Activated CD8-positive, alpha-beta memory T cell treated with anti-CD3 and anti-CD28 coated beads for 1 hour (primary cell): ENCODE measurements at places on chromosomes 7 and 10.

DNA sequence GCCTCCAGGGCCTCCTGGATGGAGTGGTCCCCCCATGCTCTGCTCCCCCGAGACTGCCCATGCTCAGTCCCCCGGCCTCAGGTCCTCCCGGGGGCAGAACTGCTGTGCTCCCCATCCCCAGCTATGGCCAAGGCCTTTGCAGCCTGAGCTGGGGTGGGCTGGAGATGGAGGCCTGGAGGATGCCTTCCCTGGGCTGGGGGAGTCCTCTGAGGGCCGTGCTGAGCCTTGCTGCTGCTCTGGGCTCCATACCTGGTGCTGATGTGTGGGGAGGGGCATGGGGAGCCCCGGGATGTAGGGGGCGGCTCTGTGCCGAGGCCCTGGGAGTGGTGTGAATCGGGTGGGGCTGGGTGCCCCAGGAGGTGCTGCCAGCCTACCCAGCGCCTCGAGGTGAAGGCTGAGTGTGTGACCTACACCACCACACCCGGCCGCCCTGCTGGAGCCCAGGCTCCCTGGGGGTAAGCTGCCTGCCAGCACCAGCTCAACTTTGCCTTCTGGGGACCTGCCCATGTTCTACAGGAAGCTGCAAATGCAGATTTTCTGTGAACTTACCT lies 109.5 kb downstream of the UNCX start:
- no peak for DNase-seq

DNA sequence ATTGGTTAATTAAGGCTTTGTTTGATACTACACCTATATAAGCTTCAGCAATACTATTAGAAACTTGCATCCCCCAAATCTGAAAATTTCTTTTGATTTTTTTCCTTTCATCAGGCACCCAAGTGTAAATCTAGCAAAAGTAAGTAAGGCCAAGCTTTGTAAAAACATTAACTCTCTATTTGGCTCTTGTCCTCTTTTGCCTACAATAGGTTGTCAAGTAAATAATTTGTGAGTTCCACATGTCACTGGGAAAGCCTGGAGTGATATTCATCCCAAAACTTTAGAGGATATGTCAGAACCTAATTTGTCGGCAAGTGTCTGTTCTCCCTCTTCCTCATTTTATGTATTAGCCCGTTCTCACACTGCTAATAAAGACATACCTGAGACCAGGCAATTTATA lies 492.4 kb downstream of the IPMK start:
- no peak for DNase-seq

GRCh38 chr7:13307040-13307439 lies 619.6 kb downstream of the ARL4A start:
- no peak for DNase-seq

- DNase-seq = no peak
Observed at GRCh38 chr7:49660976-49661375, 112.5 kb upstream of the VWC2 start.

DNA sequence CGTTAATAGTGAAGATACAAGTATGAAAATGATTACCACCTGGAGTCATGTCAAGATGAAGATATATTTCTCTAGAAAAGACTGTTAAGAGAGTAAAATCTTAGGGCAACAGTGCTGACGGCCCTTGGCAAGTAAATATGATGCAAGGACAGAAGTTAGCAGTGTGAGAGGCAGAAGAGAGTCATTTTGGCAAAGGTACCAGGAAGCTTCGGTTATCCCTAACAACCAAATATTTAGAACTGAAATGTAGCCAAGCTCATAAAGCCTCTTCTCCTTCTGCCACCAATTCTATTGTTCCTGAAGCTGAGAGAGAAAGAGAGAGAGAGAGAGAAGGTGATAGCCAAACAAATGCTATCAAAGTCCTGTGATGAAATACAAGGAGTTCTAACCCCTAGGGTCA lies 109.6 kb downstream of the MACC1 start:
- DNase-seq = no peak

DNA sequence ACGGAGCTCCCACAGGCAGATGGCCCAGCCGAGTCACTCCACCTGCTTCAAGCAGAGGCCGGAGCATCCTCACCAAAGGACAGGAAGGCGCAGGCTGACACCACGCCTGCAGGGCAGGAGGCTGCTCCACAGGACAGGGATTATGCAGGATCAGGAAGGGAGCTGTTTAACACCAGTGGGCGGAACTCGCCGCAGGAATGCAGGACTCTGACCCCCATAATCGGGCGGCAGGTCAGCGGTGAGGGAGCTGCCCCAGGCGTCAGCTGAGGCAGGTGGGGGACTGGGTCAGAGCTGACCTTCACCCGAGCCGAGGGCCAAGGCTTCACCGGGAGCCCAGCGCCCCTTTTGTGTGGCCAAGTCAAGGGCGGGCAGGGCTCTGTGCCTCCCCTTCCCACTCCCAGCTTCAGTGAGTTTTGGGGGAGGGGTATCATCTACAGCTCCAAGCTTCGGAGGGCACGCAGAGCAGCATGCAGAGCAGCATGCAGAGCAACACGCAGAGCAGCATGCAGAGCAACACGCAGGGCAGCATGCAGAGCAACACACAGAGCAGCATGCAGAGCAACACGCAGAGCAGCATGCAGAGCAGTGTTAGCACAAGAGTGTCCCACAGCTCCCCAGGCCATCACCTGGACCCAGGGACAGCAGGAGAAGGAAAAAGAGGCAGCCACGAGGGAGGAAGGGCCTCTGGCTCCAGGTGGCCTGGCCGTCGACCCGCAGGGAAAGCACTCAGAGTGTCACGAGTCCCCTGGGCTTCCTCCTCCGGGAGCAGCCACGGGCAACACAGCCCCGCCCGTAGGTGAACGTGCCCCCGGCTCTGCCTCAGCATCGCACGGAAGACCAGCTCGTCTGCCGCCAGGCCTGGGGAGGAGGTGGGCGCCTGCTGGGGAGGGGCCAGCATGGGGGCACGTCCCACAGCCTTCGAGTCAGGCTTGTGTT lies 151.7 kb upstream of the PPP2R2D start:
- no peak for DNase-seq

GRCh38 chr10:131099028-131099726 lies 212.3 kb downstream of the TCERG1L start:
- DNase-seq = no peak

DNA sequence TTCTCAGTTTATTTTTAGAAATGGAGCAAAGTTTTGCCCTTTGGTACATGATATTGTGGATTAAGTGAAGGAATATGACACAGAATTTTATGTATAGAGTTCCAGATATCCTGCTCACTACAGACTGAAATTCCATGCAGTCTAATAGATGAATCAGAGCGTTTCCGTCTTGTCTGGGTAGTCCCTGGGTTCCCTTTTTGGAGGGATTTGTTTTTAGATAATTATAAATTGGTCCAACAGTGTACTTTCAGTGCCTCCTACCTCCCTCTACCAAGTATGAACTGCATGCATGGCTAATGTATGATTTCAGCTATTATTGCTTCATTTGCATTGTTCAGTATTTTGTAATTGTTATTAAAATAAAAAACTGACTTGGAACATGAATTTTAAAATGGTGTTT lies 74.4 kb downstream of the SEPTIN7 start:
- no peak for DNase-seq

- peak; percentile 5 for DNase-seq
Observed at GRCh38 chr7:106812027-106812643, 52.9 kb upstream of the PIK3CG start.

- no peak for DNase-seq
Observed at GRCh38 chr10:35391153-35391953, 55.0 kb downstream of the CCNY start.

DNA sequence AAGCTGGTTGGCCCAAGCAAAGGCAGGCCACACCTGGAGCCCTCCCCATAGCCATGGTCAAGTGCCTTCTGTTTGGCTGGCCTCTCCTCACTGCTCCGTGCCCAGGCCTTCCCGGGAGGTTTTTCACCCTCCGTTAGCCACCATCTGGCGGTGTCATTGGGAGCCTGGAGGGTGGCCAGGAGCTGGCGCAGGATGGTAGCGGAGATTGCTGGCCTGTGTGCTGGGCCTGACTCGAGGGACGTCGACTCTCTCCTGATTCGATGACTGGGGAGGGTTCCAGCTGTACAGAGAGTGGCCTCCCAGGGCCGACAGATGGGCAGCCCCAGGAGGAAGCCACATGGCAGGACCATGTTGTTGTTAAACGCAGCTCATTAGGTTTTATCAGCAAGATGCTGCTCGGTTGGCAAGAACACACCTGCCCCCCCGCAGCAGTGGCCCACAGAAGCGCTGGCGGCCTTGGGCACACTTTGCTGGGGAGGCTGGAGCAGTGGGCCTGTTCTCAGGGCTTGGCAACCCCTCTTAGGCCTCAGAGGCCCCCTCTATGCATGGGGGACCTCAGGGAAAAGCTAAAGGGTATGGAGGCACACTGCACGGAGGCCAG lies 64.0 kb upstream of the CACUL1 start:
- no peak for DNase-seq

DNA sequence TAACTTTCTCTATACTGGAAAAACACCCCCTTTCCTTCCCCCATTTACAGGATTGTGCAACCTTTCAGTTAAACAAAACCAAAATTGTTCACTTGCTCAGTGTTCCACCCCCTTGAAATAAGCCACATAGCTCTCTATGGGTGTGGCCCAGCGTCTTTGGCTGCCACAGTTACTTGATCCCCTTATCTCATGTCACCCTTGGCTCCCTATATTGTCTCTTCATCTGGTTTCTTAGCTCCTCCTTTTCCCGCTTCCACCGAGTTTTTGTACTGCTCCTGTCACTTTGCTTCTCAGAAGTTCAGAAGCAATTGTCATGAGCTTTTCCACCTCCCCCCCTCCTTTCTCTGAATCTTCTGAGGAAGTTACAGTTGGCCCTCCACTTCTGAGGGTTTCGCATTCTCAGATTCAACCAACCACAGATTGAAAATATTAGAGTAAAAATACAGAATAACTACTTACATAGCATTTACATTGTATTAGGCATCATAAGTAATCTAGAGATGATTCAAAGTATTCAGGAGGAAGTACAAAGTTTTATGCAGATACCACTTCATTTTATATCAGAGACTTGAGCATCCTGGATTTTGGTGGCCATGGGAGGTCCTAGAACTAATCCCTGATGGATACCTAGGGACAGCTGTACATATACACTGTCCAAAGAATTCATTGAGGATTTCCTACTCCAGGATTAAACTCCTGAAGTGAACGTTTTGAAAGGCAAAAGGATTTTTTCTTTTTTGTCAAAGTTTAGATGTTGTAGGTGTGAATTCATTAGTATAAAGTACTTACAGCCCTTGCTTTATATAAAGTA lies 60.4 kb downstream of the ADD3 start:
- no peak for DNase-seq

DNA sequence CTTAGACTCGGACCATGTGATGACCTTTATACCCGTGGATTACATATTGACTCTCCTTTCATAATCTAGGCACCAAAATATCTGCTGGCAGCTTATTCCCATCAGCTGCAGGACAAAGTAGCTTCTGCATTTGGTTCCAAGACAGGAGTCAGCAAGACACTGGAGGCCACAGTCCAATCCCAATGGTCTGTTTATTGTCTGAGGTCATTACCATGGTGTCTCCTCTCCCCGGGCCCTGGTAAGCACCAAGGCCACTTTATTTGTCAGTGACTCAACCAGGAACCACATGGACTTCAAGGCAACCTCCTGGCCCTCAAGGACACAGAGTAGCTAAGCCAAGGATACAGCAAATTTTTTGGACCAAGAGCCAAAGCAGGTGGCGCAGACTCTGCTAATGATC lies 36.1 kb downstream of the KCNMA1 start:
- no peak for DNase-seq

DNA sequence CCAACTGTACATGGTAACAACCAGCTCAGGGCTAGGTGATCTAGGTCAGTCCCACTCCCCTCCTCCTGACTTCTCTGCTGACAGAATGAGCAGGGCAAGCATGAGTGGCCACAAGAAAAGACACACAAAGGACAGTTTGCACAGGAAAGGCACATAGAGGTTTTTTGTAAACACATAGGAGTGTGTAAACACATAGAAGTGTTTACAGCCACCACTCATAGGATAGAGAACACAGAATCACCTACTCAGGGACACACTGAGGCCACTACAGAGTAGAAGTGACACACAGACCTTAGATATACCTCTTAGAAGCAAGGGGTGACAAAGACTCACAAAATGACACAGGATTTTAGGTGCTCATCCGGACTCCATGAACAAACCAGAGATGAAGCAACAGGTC lies 19.0 kb downstream of the NUDCD3 start:
- no peak for DNase-seq

GRCh38 chr7:32583791-32584190 lies 88.5 kb downstream of the AVL9 start:
- no peak for DNase-seq

DNA sequence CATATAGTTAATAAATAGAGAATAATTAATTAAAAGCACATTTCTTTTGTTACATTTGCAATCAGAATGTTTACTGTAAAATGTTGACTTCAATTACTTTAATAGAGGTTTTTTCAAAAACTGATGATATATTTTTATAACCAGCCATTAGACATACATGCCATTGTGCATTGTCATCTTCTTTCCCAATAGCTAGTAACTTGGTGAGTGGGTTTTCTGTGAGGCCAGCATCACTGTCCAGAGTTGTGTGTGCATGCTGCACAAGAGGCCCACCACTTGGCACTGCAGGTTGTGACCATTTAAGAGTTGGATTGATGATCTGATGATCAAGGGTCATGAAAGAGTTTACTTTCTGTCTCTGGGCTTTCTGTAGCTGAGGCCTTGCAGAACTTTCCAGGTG lies 46.5 kb downstream of the TFEC start:
- DNase-seq = no peak

- no peak for DNase-seq
Observed at GRCh38 chr7:155788616-155789000, 23.7 kb downstream of the SHH start.

DNA sequence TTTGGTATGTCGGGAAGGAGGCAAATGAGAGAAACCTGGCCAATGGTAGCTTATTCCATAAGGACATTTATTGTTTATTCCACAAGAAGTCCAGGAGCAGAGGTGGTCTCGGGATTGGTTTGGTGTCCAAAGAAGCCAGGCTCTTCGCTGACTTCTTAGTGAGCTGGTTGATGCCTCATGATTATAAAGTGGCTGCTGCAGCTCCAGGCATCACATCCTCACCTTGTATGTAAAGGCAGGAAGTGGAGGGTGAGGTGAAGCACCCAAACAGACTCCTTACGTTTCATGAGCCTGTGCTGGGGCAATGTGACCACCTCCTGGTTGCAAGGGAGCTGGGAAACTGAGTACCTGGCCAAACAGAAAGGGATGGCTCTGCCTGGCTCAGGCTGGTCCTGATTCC lies 92.4 kb downstream of the MYL10 start:
- no peak for DNase-seq

DNA sequence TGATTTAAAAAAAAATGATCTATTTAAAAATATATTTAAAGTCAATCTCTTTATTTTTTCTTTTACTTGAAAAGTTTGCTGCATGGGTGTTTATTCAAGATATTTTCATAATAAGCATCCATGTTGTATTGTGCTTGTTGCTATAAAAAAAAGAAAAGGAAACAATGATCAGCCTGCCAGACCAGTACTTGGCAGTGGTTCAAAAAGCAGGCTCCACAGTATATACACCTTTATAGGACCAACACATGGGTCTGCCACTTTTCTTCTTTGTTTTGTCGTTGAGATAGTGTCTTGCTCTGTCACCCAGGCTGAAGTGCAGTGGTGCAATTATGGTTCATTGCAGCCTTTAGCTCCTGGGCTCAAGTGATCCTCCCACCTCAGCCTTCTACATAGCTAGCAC lies 228.0 kb downstream of the TWIST1 start:
- no peak for DNase-seq
